NB4 (cell line): ENCODE measurements at places on chromosomes 4 and X.

GRCh38 chrX:13386092-13386491, 66.2 kb upstream of the ATXN3L start:
- no peak for DNase-seq

DNA sequence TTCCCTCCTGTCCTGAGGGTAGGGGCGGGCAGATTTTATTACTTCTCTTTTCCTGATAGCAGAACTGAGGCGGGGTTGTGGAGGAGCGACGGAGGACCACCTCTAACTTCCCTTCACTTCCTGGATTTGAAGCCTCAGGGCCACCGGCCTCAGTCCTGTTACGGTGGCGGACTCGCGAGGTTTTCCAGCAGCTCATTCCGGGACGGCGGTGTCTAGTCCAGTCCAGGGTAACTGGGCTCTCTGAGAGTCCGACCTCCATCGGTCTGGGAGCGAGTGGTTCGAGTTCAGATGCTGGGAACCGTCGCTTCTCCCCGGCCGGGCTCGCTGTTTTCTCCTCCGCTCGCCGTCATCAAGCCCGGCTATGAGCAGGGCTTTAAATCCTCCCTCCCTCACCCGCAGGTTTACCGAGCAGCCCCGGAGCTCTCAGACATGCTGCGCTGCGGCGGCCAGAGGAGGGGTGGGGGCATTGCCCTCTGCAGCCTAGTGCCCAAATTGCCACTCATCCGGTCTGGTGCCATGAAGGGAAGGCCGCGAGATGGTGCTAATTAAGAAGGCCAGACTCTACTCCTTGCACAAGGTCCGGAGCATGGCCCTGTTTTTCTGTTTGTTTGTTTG, 23.3 kb downstream of the HAND2 start:
- DNase-seq = peak; percentile 25

- no peak for DNase-seq
Measured at GRCh38 chr4:78423790-78424189, 127.8 kb upstream of the ANXA3 start.

DNA sequence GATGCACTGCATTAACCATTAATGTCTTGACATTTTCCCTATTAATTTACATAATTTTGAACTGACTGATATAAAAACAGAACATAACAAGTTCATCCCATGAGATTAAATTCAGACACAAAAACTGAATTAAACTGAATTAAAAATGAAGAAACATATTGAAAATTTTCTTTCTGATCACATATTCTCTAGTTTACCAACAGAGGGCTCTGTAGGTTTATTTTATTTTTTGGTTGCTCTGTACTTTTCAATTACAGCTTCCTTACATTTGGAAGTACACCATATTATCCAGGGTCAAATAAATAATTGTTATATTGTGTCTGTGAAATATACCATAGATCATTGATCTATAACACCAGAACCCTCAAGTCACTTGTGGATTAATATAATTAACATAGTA, 27.3 kb upstream of the CT83 start:
- peak; percentile 0 for DNase-seq

DNA sequence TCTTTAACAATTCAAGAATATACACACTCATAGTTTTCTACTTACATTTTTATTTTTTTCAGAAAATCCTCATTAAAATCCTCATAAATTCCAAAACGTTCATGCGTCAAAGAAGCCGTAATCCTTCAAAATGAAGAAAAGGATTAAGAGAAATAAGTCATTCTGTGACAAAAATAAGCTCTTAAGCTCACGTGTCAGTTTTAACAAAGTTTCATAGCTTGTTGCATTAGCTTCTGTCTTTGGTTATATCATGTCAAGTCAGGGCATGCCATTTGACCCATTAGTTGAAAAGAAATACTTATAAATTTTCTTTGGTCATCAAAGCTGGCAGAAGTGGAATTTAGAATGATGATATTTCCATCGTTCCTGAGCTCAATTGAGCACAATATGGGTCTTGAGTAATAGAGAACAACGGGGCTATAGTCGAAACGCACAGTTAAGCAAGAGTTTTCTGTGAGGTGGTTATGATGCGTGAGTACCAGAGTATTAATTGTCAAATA, 185.2 kb upstream of the CTSO start:
- no peak for DNase-seq

DNA sequence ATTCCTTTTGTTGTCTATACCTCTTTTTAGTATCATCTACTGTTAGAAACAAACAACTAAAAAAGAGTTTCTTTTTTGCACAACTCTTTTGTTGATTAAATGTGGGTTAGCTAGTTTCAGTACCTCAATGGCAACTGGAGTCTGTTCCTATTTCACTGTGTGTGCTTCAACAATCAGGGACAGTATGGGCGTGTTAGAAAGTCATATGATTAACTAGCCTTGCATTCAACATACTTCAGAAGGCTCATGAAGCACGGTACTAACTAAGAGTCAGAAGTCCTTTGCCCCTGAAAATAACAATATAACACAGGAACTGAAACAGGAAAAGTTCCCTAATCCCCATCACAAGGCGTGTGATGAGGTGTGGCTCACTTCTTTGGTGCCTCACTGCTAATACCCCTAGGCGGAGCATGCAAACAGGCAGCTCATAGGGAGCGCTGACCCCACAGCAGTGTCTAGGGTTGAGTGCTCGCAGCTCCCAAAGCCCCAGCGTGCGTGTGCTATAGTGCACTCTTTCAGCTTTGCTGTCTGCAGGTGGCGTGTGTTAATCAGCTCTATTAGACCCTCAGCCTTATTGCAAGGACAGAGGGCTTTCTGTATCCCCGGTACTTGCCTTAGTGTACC, 203.1 kb upstream of the NDST3 start:
- DNase-seq = no peak

- DNase-seq = no peak
Measured at GRCh38 chr4:67568820-67569219, 10.3 kb downstream of the STAP1 start.

GRCh38 chr4:108049406-108049805, 59.7 kb downstream of the HADH start:
- no peak for DNase-seq

DNA sequence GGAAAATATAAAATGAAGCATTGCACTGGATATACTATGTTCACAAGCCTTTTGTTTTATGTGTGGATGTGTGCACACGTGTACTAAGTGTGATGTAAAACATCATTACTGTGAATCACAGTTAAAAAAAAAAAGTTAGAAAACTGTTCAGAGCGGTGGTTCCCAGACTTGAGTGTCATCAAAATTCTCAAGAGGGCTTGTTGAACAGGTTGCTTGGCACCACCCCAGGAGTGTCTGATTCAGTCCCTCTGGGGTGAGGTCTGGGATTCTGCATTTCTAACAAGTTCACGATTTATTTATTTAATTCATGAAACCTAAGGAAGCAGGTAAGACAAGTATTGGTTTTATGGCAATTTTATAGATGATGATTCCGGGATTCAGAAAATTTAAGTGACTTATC, 1.8 kb downstream of the CENPU start:
- DNase-seq = no peak

- no peak for DNase-seq
Measured at GRCh38 chrX:105565856-105566255, 256.5 kb upstream of the NRK start.

- DNase-seq = peak; percentile 10
Measured at GRCh38 chr4:130306566-130306965, 1210.6 kb downstream of the C4orf33 start.

DNA sequence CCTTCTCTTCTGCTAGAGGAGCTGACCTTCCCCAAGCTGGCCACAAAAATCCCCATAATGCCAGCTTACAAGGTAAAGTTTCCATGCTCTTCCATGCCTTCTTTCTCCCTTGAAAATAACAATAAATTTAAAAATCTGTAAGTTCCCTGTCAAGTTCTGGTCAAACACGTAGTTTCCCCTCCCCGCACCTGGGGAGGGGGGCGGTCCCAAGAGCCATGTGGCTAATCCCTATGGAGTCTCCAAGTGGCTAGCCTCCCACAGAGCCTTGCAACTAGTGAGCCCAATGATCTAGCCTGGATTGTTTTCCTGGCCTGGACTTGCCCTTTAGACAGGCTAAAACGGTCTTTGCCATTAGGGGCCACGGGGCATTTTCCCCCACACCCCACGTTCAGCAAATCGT, 2.1 kb upstream of the NRK start:
- DNase-seq = no peak

DNA sequence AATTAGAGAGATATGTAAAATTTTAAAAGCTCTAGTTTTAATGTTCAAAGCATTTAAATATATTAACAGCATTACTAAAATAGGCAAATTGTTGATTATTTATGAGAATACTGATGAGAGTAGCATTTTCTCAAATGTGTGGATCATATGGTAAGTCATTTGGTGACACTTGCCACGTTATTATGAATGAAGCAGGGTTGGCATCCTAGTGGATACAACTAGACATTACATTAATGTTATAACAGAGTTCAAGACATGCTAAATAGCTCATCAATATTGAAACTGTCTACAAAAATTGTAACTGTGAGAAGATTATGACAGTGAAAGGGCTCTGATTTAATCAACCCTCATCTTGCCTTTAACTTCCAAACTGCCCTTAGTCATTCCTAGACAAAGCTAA, 171.1 kb downstream of the PDGFC start:
- no peak for DNase-seq

- DNase-seq = no peak
Measured at GRCh38 chr4:5930456-5930855, 37.6 kb upstream of the CRMP1 start.

DNA sequence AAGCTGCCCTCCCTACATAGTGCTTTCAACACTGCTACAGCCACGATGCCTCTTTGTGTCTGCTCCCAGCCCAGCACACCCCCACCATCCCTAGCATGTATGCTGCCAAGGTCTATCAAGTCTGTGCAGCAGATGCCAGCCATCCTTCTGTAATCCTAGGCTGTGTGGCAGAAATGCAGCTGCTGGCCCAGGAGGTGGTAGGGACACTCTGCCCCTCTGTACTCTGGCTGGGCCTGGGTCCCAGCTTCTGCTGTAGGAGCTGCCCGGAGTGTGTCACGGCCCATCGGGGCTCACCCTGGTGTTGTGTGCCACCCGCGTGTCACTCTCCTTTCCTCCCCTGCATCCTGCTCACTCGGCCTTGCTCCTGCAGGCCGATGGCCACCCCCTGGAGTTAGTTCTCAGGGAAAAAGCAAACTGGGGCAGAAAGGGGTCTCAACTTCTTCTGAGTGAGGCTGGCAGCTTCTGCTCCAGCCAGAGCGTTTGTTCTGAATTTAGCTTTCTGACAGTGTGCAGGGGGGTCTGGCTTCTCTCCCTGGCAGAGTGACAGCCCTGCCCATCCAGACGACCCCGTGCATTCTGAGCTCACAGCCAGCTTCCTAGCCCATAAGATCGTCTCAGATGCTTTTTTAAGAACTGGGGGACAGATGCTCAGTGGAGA, 22.7 kb downstream of the PSAPL1 start:
- no peak for DNase-seq

DNA sequence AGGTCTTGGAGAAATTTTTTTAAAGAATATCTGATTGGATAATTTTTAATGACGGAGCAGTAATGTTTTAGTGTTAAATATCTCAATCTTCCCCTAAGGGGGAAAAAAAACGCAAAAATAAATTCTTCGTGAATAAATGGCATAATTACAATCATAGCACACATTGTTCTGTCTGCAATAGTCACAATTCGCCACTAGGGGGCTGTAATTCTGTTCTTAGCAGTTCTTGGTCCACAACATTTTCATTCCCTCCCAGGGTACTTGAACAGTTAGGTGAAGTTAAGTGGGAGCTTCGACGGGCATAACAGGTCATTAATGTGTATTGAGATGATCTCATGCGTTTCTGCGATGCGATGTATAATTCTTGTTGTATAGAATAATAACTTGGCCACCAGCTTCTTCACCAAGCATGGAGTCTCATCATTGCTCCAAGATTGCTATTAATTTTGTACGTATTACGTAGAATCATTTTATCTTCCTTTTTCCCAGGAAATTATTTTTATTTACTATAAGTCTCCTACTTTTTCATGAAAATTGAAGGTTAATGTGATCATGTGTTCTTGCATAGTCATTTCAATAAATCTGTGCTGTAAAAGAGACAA, 27.2 kb downstream of the HTR2C start:
- peak; percentile 44 for DNase-seq

DNA sequence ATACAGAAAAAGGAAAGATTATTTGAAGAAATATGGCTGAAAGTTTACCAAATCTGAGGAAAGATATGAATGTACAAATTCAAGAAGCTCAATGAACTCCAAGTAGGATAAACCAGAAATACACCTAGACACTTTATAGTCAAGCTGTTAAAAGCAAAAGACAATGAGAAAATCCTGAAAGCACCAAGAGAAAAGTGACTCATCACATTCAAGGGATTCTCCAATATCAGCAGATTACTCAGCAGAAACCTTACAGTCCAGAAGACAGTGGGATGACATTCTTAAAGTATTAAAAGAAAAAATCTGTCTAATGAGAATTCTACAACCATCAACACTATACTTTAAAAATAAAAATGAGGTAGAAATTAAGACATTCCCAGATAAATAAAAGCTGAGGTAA, 223.8 kb upstream of the ZCCHC13 start:
- DNase-seq = no peak

DNA sequence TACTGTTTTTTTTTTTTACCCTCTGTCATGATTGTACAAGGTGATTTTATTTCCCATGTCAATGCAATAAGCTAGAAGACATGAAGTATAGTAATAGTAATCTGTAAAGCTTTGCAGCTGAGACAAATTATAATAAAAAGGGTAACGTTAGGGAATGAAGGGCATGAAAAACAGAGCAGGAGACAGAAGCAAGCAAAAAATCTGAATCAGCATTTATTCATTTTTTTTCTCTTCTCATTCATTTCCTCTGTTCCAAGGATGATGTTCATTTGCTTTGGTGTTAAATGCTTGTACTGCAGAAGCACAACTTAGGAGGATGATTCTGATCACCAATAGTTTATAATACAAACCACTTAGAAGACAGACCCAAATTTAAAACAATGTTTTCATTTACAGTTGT, 64.3 kb downstream of the CCKAR start:
- no peak for DNase-seq

DNA sequence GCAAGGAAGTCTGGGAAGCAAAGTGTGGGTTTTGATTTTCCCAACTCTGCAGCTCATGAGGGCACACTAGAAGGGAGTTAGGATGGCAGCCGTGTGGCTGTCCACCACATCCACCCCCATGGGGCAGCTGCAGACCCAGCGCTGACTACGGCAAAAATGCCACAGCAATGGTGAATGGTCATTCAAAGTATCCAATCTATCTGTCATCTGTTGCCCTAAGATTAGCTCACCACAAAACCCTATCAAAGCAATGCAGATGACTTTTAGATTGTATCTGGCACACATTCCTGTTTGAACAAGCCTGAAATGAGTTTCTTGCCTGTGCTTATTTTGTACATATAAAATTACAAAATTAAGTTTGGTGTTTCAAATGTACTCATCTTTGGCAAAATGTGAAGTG, 29.7 kb upstream of the HPSE start:
- peak; percentile 46 for DNase-seq
